Neuronal stem cell (in vitro differentiated cells): ENCODE measurements at places on chromosomes 16 and 17.
A peak's percentile ranks its signal among the peaks of the same experiment; 100 is the strongest.

GRCh38 chr17:48791128-48792032 is 25.6 kb downstream of the TTLL6 start:
- peak; percentile 67 for DNase-seq

DNA sequence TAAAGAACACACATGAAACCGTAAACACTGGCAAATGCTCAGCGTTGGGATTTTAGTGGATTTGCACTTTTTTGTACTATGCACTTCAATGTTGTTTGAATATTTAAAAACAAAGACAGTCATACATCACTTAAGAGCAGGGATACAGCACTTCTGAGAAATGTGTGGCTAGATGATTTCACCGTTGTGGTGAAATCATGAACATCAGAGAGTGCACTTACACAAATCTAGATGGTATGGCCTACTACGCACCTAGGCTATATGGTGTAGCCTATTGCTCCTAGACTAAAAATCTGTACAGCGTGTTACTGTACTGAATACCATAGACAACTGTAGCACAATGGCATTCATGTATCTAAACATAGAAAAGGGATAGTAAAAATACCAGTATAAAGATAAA is 37.6 kb upstream of the CNEP1R1 start:
- no peak for DNase-seq

GRCh38 chr16:71883849-71884638 is at the start of gene ZNF821:
TSS of gene ZNF821 (minus strand) at chr16:71884182. CDS start at chr16:71879946, 4,236 bp downstream.
- DNase-seq, result peak; percentile 93

GRCh38 chr16:17331071-17331607 is 139.6 kb downstream of the XYLT1 start:
- no peak for DNase-seq

GRCh38 chr17:42517516-42517915 is 18.5 kb upstream of the NAGLU start:
- DNase-seq, result peak; percentile 56

DNA sequence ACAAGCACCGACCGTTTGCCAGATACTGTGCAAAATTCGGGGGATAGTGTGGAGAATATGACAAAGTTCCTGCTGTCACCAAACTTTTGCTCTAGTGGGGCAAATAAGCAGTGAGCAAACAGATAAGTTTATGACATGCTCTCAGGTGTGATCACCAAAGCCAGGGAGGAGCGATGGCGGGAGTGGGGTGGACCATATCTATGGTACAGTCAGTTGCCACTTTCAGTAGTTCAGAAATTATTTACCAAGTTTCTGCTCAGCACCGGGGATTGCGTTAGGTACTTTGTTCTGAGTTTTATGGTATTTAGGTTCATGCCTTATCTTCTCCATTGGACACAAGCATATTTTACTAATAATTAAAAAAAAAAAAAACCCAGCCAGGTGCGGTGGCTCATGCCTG is 11.9 kb downstream of the MSI2 start:
- no peak for DNase-seq

DNA sequence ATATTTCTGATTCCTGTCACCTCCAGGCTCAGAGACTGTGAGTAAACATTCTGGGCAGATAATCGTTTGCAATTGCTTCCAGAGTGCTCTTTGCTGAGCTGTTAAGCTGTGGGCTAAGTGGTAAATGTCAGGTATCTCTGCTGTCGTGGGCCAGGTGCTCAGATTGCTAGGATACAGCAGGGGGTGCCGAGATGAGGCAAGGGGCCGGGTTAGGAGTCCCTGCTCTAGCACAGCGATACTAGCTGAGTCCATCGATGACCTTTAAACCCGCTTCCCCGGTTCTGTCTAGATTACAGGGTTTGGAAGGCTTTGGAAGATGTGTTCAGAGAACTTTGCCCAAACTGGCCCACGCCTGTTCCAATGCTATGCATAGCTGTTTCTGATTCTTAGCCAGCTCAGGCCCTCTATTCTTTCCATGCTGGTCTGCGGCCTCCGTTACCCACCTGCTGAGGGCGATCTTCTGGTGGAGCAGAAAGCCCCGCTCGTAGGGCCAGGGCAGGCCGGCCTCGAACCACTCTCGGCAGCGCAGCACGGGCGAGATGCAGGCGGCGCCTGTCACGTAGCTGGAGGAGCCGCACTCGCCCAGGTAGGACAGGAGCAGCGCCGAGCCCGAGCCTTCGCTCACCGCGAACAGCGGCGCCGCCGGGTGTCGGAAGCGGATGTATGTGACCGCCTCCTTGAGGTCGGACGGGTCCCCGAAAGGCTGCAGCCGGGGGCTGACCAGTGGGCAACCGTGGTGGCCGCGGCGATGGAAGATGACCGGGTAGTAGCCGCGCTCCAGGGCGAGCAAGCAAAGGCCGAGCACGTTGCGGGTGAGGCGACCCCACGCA is 979 bp downstream of the ABHD15 start:
- DNase-seq, result peak; percentile 20

DNA sequence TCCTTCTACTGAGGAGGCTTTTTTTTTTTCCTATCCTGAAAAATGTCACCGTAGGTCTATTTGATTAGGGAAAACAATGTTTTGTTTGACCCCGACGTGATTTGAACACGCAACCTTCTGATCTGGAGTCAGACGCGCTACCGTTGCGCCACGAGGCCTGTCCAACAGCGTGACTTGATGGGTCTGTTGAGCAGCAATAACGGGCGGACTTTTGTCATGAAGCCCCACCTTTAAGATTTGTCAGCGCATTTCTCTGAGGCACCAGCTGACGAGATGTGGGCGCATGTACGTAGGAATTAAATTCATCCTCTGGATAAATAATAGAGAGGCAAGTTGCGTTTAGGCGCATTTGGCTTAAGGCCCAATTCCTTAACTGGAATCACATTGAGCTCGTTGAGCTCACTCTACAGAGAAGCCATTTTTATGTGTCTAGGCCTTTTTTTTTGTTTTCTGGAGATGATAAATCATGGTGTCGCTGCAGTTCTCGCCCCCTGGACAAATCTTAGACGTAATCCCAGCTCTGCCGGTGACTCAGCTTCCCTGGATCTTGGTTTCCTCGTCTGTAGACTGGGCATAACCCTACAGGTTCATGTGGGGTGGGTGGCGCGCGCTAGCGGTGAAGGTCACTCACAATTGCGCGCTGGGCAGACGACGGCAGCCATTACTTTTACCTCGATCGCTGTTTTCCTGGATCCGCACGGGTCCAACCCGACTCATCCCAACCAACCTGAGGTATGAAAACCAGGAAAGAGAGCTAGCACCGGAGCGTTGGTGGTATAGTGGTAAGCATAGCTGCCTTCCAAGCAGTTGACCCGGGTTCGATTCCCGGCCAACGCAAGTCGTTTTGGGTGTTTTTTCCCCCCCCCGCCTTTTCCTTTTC is 10.6 kb upstream of the AURKB start:
- peak; percentile 97 for DNase-seq

GRCh38 chr16:58243528-58244004 is 45.7 kb upstream of the CSNK2A2 start:
- DNase-seq, result no peak

DNA sequence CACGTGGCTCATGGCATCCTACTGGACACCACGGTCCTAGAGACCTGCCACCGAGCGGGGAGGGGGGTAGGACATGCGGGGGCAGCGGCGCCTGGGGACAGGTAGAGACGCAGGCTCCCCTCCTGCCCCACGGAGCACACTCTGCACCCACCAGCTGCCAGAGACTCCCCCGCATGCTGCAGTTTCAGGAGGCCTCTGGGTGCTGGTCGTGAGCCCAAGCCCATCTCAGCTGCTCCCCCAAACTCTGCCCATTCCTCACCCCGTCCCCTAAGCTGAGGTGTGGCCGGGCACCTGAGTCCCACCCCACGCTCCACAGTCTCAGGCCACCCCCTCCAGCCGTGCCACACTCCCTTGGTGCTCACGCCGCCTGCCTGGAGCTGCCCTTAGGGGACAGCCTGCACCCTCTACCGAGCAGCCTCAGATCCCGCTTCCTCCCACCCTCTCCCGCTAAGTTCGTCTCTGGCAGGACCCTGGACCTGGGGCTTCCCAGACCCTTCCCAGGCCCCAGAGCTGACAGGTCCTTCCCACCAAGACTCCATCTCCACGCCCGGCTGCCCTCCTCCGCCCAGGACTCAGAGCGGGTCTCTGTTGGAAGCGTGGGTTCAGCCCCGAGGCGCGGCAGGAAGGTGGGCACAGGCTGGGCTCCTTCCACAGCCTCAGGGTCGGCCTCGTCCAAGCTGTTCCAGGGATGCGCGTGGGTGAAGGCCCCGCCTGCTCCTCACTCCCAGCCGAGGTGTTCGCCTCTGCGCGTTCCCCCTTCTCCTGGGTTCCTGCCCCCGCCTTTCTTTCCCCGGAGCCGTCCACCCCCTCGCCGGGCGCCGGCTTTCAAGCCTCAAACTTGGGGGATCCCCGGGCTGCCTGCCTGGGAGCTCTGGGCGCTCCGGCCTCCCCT is 1.3 kb downstream of the RAB40B start:
- no peak for DNase-seq

DNA sequence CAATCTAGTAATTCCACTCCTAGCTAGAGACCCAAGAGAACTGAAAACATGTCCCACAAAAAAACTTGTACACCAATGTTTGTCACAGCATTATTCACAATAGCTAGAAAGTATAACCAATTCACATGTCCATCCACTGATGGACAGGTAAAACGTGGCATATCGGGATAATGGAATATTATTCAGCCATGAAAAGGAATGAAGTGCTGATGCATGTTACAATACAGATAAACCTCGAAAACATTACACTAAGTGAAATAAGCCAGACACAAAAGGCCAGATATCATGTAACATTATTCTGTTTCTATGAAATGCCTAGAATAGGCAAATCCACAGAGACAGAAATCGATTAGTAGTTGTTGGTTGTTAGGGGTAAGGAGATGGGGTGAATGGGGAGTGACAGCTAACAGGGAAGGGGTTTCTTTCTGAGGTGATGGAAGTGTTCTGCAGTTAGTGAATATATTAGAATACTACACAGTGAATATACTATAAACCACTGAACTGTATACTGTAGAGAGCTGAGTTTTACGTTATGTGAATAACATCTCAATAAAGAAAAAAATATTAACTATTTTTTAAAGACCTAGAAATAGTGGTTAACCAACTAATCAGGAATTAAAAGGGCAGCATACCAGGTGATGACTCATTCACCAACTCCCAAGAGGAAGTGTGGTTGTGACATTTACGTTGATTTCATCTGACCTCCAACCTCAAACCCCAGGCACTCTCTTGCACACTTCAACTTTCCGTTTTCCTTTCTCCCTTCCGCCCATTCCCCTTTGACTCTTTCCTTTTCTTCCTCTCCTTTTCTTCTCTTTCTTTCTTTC is 48.6 kb downstream of the GAS7 start:
- no peak for DNase-seq

DNA sequence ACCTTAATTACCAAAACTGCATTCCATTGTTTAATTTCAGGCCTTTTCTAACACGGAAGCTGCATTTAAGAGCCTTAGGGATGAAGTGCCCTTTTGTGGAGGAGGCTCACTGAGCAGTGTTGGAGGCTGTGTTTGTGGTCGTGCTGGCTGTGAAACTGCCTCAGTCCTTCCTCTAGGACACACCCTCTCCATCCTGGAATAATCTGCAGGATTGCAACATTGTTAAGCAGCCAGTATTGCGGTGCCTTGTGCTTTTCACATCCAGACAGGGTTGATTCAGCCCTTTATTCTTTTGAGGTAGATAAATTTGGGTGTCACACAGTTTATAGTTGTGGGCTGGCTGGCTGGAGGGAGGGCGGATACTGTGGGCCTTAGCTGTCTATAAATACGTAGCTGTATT is 141.6 kb downstream of the CDRT15L2 start:
- DNase-seq, result no peak

DNA sequence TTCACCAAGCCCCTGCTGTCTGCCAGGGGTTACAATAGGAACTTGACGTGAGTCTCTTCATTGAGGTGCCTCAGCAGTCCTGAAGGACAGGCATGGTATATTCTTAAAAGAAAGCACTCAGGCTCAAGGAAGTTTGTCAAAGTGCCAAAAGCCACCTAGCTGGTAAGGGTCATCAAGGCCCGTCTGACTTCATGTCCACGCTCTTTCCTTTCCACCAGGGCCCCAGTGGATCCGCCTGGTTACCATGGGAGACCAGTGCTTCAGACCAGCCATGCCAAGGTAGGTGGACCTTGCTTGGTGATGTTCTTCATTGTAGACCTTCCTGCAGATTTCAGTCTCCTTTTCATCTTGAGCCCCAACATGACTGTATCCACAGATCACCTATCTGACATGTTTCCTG is 27.6 kb upstream of the CCL1 start:
- no peak for DNase-seq

DNA sequence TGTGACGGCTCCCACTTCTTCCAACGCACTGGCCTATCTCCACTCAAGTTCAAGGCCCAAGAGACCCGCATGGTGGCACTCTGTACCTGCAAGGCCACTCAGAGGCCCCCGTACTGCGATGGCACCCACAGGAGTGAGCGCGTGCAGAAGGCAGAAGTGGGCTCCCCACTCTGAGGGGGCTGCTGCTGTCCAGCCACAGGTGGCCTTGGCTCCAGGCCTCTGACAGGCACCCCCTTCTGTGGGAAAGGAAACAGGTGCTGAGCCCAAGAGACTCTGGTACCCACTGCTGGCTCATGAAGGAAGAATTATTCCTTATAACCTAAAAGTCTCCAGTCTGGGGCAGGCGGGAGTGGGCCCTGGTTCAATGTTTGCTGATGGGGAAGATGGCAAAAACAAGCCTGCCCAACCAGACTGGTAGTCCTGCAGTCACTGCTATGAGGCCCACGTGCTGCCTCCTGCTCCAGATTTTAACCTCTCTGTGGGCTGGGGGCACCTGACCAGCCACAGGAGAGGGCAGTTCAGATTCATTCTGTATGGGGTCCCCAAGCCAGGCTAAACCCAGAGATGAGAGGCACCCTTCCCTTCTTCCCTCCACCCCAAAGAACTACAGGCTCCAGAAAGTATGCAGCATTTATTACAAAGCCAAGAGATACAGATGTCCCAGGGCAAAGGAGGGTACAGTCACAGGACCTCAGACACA is 3.3 kb downstream of the CISD3 start:
- DNase-seq, result no peak

DNA sequence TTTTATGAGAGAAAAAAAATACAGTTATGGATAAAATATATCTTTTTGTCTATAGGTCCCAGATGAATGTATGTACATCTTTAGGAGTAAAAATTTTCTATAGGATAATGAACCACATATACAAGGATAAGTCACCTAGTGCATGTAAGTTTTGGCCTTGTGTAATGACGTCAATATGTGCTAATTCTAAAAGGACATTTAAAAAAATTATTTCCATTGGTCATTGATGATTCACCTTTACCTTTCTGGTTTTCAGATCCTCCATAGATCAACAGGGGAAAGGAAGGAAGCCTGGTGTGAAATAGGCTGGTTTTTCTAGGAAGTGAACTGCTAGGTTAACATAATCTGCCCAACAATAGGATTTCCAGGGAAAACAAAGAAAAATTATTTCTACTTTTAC is 684.3 kb upstream of the SOX9 start:
- DNase-seq, result no peak
